Activated CD8-positive, alpha-beta T cell treated with anti-CD3 and anti-CD28 coated beads for 36 hours (primary cell): ENCODE measurements at places on chromosomes 16 and 17. TPM values are rescaled to one million over a fixed set of nuclear protein-coding genes. Genes with fewer than 3 reads are reported as not detected.
A peak's percentile ranks its signal among the peaks of the same experiment; 100 is the strongest.

DNA sequence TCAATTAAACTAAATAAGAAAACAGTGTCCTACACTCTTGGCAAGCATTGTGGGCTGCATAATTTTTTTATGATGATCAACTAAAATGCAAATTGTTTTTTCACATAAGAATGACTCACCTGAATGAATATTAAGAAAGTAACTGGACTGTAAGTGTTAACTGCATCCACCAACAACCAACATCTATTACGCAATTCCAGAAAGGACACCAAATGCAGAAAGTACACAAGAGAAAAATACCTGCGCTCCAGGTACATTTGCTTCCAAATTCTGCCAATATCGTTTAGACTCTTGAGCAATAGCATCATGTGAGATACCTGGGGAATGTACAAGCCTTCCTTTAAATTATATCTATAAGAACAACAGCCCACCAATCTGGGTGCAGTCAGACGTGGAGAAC is 19.8 kb upstream of the TXNDC11 start:
- no peaks in the 10 kb centered on the region for H3K4me1 ChIP-seq
- DNase-seq: no peak
- no peak overlapping the region for H3K27ac ChIP-seq
- H3K27me3 ChIP-seq: no peaks in the 10 kb centered on the region
- H3K4me3 ChIP-seq: no peak overlapping the region

- no peak overlapping the region for H3K27ac ChIP-seq
- no peak for DNase-seq
- H3K36me3 ChIP-seq: no peaks in the 10 kb centered on the region
- no peaks in the 10 kb centered on the region for H3K4me1 ChIP-seq
- no peak overlapping the region for H3K4me3 ChIP-seq
Measured at GRCh38 chr16:73210084-73210483, 162.2 kb upstream of the ZFHX3 start.

TEKT1 gene
- total RNA-seq: not detected

GRCh38 chr17:33234930-33235685 is 58.0 kb downstream of the ASIC2 start:
- no peak overlapping the region for H3K4me3 ChIP-seq
- no peaks in the 10 kb centered on the region for H3K36me3 ChIP-seq
- DNase-seq: peak; percentile 2
- no peak overlapping the region for H3K27ac ChIP-seq
- H3K4me1 ChIP-seq: no peaks in the 10 kb centered on the region

RANBP10 gene
- total RNA-seq: 18.9 TPM

GRCh38 chr16:30030011-30030685 is 923 bp downstream of the TLCD3B start:
- H3K36me3 ChIP-seq: no peaks in the 10 kb centered on the region
- no peak overlapping the region for H3K27ac ChIP-seq
- H3K4me3 ChIP-seq: no peak overlapping the region
- no peak for DNase-seq

DDX28 gene
- total RNA-seq: 17.3 TPM

- H3K27me3 ChIP-seq: no peaks in the 10 kb centered on the region
- peaks cover 54% of the 10 kb centered on the region for H3K4me1 ChIP-seq
- peaks cover 28% of the 10 kb centered on the region for H3K36me3 ChIP-seq
- peak; percentile 54 for DNase-seq
Measured at GRCh38 chr16:21950782-21951521, 2.2 kb upstream of the UQCRC2 start.

GRCh38 chr17:4766201-4766600 is 5.5 kb upstream of the TM4SF5 start:
- H3K36me3 ChIP-seq: no peaks in the 10 kb centered on the region
- H3K4me3 ChIP-seq: no peak overlapping the region
- H3K27me3 ChIP-seq: no peaks in the 10 kb centered on the region

GRCh38 chr17:21248500-21248899 is 4.7 kb downstream of the NATD1 start:
- no peak for DNase-seq
- H3K36me3 ChIP-seq: no peaks in the 10 kb centered on the region
- no peak overlapping the region for H3K27ac ChIP-seq
- H3K4me1 ChIP-seq: peaks cover 6% of the 10 kb centered on the region
- no peaks in the 10 kb centered on the region for H3K27me3 ChIP-seq
- no peak overlapping the region for H3K4me3 ChIP-seq

DNA sequence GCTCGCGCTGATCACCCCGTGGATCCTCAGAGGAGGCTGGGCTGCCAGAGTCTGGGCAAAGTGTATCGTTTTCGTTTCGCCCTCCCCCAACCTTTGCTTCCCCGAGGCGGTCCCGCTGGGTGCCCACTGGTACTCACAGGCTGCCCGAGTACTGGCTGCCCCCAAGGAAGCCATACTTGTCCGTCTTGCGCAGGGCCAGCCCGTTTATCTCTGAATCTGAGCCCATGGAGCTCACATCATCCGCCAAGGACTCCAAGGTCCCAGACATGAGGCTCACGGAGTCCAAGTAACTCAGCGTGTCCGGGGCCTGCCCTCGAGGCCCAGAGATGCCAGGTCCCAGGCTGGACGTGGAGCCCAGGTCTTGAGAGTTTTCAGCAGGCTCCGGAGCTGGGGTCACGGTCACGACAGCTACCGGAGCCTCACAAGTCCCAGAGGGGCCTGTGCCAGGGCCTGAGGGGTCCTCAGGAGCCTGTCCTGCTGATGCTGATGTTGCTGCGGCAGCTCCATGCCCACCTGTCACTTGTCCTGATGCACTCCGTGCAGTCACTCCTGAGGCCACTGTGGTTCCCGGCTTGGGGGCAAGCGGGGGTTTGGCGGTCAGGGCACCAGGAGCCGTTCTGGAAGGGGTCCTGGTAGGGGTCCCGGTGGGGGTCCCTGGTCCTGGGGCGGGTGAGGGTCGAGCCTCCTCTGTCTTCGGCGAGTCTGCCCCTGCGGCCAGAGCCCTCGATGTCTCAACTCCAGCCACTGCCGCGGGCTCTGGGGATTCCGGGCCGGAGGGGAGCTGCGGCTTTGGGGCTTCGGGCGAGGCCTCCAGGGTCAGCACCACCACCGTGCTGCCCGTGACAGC is 980 bp downstream of the TBC1D10B start:
- H3K4me1 ChIP-seq: peaks cover 33% of the 10 kb centered on the region
- no peaks in the 10 kb centered on the region for H3K27me3 ChIP-seq
- peak overlapping the region; percentile 95 for H3K4me3 ChIP-seq
- peaks cover 38% of the 10 kb centered on the region for H3K36me3 ChIP-seq
- peak; percentile 30 for DNase-seq
- H3K27ac ChIP-seq: peak overlapping the region; percentile 86

- DNase-seq: peak; percentile 58
- H3K36me3 ChIP-seq: peaks cover 29% of the 10 kb centered on the region
- peak overlapping the region; percentile 86 for H3K27ac ChIP-seq
- H3K27me3 ChIP-seq: no peaks in the 10 kb centered on the region
- H3K4me3 ChIP-seq: peak overlapping the region; percentile 90
Measured at GRCh38 chr16:2776500-2777139, 460 bp downstream of the ELOB start.

DNA sequence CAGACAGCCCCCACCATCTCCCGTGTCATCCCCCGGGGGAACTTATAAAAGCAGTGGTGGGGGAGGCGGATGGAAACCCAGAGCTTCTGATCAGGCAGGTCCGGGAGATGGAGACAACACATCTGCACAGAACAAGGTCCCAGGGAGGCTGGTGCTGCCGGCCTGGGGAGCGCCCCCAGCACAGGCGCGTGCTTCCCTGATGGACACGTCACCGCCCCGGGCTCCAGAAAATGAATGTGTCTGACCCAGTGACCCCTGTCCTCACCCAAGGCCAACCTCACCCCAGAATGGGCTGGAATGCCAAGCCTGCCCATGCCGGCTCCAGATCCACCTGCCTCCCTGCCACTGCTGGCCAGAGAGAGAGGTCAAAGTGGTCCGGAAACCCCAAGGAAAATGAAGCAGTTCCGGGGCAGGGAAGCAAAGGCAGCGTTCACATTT is 12.5 kb downstream of the SLC7A5 start:
- peak overlapping the region; percentile 63 for H3K4me3 ChIP-seq
- peaks cover 78% of the 10 kb centered on the region for H3K4me1 ChIP-seq
- H3K27me3 ChIP-seq: no peaks in the 10 kb centered on the region

ASPA gene
- not detected for total RNA-seq

GRCh38 chr17:27342059-27342458 is 48.1 kb downstream of the WSB1 start:
- no peaks in the 10 kb centered on the region for H3K36me3 ChIP-seq
- no peak overlapping the region for H3K4me3 ChIP-seq
- peaks cover 17% of the 10 kb centered on the region for H3K4me1 ChIP-seq
- no peak for DNase-seq
- peaks cover 5% of the 10 kb centered on the region for H3K27me3 ChIP-seq

- peaks cover 9% of the 10 kb centered on the region for H3K4me1 ChIP-seq
- no peak overlapping the region for H3K27ac ChIP-seq
- no peak overlapping the region for H3K4me3 ChIP-seq
- DNase-seq: peak; percentile 85
- H3K36me3 ChIP-seq: no peaks in the 10 kb centered on the region
- peaks cover 37% of the 10 kb centered on the region for H3K27me3 ChIP-seq
Measured at GRCh38 chr16:711548-712320, 3.2 kb upstream of the METRN start.

- H3K27ac ChIP-seq: no peak overlapping the region
- no peaks in the 10 kb centered on the region for H3K36me3 ChIP-seq
- H3K27me3 ChIP-seq: peaks cover 11% of the 10 kb centered on the region
- H3K4me3 ChIP-seq: no peak overlapping the region
- DNase-seq: no peak
Measured at GRCh38 chr17:54933921-54934320, 33.3 kb downstream of the TOM1L1 start.

GRCh38 chr17:33057564-33057963 is 65.9 kb downstream of the SPACA3 start:
- DNase-seq: no peak
- peaks cover 3% of the 10 kb centered on the region for H3K27me3 ChIP-seq
- H3K4me3 ChIP-seq: no peak overlapping the region
- H3K27ac ChIP-seq: no peak overlapping the region
- H3K4me1 ChIP-seq: no peaks in the 10 kb centered on the region
